ENCODE measurements at places on chromosomes 2 and 18. TPM values are rescaled to one million over a fixed set of nuclear protein-coding genes. Genes with fewer than 3 reads are reported as not detected.
A peak's percentile ranks its signal among the peaks of the same experiment; 100 is the strongest.

Gene KIAA2012
- polyA plus RNA-seq = not detected

Gene HOXD12
- polyA plus RNA-seq = not detected

Gene LONRF2
- polyA plus RNA-seq = 0.24 TPM

Gene CFAP210
- polyA plus RNA-seq = 0.03 TPM

Gene GAREM2
- polyA plus RNA-seq = 19.9 TPM

Gene DNAJC5G
- polyA plus RNA-seq = 0.83 TPM

DNA sequence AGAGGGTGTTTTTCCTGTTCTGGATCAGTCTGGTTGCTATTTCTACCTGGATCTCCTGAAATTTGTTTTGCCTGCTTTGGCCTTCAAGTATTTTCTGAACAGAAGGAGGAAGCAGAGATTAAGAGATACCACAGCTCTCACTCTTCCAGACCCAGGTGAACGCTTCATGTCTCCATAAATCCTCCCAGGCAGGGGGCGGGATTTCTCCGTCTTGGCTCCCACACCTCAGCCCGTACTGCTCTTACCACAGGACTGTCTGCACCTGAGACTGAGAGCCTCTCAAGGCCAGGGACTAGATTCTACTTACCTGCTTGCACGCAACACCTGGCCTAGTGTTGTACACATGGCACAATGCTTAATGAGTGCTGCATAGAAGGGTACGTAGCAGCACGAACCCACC lies 59.9 kb upstream of the LRPPRC start:
- H3K4me1 ChIP-seq = peaks cover 14% of the 10 kb centered on the region
- DNase-seq = no peak
- H3K36me3 ChIP-seq = no peaks in the 10 kb centered on the region
- no peaks in the 10 kb centered on the region for H3K27me3 ChIP-seq
- no peak overlapping the region for H3K27ac ChIP-seq
- H3K4me3 ChIP-seq = no peak overlapping the region

DNA sequence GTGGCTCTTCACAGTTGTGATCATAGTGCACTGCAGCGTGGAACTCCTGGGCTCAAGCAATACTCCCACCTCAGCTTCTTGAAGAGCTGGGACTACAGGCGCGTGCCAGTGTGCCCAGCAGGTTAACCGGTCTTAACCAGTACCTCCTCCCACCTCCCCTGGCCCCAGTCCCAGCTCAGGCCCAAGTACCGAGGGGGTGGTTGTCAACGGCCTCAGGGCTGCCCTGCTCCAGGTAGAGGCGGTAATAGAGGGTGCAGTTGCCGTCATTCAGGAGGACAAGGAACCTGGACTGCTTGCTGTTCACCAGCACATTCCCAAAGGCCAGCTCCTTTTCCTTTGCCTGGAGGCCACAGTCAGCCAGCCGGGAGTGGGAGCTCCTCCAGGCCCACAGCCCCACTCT lies 19.7 kb downstream of the CFAP65 start:
- H3K4me3 ChIP-seq = no peak overlapping the region
- no peak overlapping the region for H3K27ac ChIP-seq
- no peaks in the 10 kb centered on the region for H3K36me3 ChIP-seq
- no peaks in the 10 kb centered on the region for H3K4me1 ChIP-seq

Gene REG3A
- not detected for polyA plus RNA-seq

Gene MAPK4
- 3.3 TPM for polyA plus RNA-seq

- no peaks in the 10 kb centered on the region for H3K36me3 ChIP-seq
- no peak for DNase-seq
- no peak overlapping the region for H3K4me3 ChIP-seq
Observed at GRCh38 chr2:116692988-116693387, 1121.5 kb upstream of the DDX18 start.

- H3K27me3 ChIP-seq = no peaks in the 10 kb centered on the region
- no peak overlapping the region for H3K4me3 ChIP-seq
- H3K27ac ChIP-seq = no peak overlapping the region
- no peaks in the 10 kb centered on the region for H3K4me1 ChIP-seq
- no peaks in the 10 kb centered on the region for H3K36me3 ChIP-seq
- no peak for DNase-seq
Observed at GRCh38 chr2:157741819-157742484, 113.3 kb upstream of the ACVR1C start.

GRCh38 chr18:62877411-62878221 lies 162.3 kb downstream of the PHLPP1 start:
- H3K27ac ChIP-seq = no peak overlapping the region
- H3K27me3 ChIP-seq = no peaks in the 10 kb centered on the region
- H3K36me3 ChIP-seq = no peaks in the 10 kb centered on the region
- no peak for DNase-seq
- H3K4me3 ChIP-seq = no peak overlapping the region

Gene CHRND
- 0.11 TPM for polyA plus RNA-seq

Gene SLC9A2
- 0.03 TPM for polyA plus RNA-seq

Gene ALK
- 0.08 TPM for polyA plus RNA-seq

DNA sequence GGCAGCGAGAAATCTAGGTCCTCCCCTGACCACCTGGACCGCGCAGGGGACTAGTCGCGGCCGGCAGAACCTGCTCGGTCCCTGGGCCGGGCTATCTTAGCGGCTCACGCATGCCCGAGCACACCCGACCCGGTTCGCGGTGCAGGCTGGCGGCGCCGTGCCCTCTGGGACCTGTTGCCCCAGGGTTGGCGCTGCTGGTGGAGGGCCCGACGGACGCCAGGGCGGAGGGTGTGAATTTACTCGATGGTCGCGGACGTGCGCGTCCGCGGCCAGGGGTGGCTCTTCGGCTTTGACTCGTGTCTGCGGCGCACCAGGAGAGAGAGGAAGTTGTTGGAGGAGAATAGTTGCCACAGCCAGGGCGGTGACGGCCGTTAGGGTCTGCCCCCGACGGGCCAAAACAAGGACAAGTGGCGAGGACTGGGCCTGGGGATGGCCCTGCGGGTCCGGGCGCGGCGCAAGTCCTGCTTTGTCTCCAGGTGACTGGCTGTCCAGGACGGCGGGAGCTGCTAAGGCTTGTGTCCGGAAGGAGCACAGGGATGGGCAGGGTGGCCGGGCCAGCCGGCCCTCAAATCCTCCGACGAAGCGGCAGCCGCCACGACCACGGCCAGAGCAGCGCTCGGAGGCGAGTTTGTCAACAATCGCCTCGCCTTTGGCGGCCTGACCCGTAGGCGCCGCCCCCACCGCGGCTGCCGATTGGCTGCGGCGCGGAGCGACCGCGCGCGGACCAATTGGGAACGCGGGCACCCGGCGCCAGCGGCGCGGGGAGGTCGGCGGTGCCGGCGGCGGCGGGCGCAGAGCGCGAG lies 1.3 kb downstream of the BCL2L11 start:
- no peak overlapping the region for H3K27ac ChIP-seq
- DNase-seq = peak; percentile 90
- H3K4me3 ChIP-seq = peak overlapping the region; percentile 77
- H3K27me3 ChIP-seq = peaks cover 42% of the 10 kb centered on the region
- peaks cover 6% of the 10 kb centered on the region for H3K36me3 ChIP-seq

- H3K36me3 ChIP-seq = no peaks in the 10 kb centered on the region
- peaks cover 3% of the 10 kb centered on the region for H3K4me1 ChIP-seq
- DNase-seq = no peak
- H3K4me3 ChIP-seq = peak within 1 kb of the TSS; percentile 94
- H3K27ac ChIP-seq = peak within 1 kb of the TSS; percentile 100
- no peaks in the 10 kb centered on the region for H3K27me3 ChIP-seq
Observed at GRCh38 chr2:239400596-239401066, at the start of gene HDAC4. Gene HDAC4, minus strand, starts transcription at chr2:239401020. Its CDS starts 48,321 bp downstream, at chr2:239352699.

DNA sequence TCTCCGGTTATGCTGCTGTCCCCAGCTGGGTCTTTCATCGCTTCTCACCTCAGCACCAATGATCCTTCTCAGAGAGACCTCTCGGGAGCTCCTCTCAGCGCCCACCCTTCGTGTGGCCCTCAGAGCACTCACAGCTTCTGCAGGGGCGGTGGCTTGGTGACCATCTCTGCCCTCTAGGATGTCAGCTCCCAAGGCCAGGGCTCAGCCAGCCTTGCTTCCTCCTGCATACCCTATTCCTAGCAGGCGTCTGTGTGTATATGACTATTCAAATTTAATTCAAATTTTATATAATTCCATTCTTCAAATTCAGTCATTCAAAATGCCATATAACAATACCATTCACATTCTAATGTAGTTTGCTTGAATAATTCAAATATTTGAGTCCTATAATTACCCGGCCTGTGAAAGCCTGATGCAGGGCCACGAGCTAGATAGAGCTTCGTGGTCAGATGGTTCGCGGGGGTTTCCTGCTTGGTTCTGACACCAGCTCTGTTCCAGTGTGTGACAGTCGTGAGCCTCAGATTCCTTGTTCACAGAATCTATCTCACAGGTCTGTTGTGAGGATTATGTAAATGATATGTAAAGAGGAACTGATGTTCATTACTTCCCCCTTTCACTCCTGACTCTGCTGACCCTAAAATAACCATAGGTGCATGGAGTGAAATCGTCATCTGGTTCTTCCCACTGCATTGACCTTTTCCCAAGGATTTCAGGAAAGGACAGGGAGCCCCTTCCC lies 94.0 kb upstream of the CNGA3 start:
- no peak overlapping the region for H3K4me3 ChIP-seq
- H3K27me3 ChIP-seq = no peaks in the 10 kb centered on the region
- H3K27ac ChIP-seq = no peak overlapping the region
- DNase-seq = no peak

Gene ABCG5
- not detected for polyA plus RNA-seq

DNA sequence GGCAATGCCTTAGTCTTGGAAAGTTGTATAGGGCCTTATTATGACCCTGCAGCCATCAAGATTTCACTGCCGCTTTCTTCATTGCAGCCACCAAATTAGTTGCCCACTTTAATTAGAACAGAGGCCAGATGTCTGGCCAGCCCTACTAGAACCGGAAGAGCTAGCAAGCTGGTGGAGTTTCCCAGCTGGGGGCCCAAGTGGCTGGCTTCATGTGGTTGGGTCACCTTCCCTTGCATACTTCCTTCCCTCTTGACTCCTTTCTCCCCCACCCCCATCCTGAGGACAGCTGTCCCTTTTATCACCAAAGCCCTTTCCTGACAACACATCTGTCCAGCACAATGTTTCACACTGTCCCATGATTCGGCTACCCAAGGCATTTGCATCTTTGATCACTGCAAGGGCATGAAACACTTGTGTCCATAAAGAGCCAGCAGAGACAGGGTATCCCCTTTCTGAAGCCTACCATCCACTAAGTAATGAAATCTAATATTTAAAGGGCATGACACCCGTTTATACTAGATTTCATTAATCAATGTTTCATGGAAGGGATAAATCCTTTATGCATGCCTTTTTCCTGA lies 187.2 kb downstream of the BCL11A start:
- H3K4me1 ChIP-seq = peaks cover 2% of the 10 kb centered on the region
- no peaks in the 10 kb centered on the region for H3K36me3 ChIP-seq
- H3K27ac ChIP-seq = no peak overlapping the region
- no peaks in the 10 kb centered on the region for H3K27me3 ChIP-seq

DNA sequence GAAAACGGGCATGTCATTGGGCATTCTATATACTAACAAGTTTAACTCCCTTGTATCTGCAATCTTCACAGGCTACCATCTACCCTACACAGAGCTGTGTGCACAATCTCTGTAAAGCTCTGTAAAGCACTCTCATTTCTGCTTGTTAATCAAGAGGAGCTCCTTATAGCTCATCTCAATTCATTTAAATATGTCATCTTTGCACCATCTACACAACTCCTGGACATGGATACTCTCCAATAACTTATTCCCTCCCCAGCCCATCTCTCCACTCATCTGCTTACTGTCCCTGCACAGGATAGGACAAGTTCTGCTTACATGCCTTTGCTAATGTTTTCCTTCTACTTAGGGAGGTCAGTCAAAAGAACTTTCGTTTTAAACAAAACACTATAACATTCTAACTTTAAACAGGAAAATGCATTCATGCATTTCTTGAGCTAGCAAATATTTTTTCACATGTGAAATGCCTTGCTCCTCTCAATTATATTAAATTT lies 61.4 kb downstream of the DPP4 start:
- H3K36me3 ChIP-seq = no peaks in the 10 kb centered on the region
- no peak overlapping the region for H3K27ac ChIP-seq
- DNase-seq = no peak
- no peaks in the 10 kb centered on the region for H3K27me3 ChIP-seq

GRCh38 chr2:13201924-13202323 lies 485.2 kb downstream of the TRIB2 start:
- no peaks in the 10 kb centered on the region for H3K27me3 ChIP-seq
- H3K27ac ChIP-seq = no peak overlapping the region
- no peak overlapping the region for H3K4me3 ChIP-seq

DNA sequence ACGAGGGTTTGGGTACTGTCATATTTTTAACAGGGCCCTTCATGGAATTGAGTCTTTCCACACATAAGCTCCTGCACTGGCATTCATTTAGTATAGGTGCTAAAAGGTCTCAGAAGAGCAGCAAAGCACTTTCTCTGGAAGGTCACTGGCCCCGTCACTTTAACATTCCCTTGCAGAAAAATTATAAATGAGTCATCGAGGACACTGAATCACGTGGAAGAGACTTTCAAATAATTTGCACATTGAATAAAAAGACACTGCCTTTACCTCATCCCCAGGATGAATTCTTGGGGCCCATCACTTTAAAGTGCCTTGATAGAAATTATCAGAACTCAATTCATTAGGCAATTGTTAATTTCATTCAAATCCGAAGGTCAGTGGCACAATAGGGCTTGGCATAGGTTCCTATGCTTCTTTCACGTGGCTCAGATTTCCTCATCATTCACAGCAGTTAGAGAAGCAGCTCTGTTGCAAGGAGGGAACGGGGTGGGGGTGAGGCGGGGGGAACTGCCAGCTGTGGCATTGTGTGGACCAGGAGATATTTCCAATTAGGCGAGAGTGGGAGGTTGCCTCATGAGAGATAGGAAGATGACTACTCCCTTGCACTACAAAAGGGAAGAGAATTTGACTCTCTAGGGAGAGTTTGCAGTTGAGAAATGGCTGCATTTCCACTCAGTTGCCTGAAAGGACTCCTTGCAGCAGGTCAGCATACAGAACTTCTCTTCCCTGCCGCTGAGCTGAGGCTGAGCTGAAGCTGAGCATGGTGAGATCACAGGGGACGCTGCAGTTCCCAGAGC lies 86.3 kb upstream of the NPAS2 start:
- no peak overlapping the region for H3K4me3 ChIP-seq
- DNase-seq = no peak
- no peaks in the 10 kb centered on the region for H3K27me3 ChIP-seq
- no peaks in the 10 kb centered on the region for H3K36me3 ChIP-seq
- H3K27ac ChIP-seq = no peak overlapping the region

Gene CNGA3
- 0.02 TPM for polyA plus RNA-seq

DNA sequence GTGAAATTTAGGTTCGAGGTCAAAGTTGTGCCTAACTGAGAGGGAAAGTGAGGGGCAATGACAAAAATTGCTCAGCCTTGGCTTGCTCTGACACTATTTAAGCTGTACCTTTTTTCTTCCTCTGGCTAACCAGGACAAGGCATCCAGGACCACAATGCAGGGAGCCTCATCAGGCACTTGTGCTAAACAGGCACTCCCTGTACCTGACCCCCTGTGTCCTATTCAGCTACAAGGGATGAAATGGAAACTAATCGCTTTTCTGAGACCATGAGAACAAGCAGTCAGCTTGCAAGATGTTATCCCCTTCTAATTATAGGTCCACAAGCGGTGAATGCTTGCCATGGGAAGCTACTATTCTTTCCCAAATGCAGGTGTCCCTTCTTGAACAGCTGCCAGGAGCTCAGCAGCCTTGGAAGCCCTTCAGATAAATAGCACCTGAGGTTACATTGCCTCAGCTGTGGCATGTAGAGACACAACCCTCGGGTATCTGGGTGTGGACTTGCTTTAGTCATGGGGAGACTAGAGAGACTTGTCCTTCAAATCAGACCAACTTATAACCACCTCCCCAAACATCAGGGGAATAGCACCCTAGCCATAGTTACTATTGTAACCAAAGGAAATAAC lies 19.1 kb upstream of the ITGA6 start:
- DNase-seq = no peak
- H3K27me3 ChIP-seq = no peaks in the 10 kb centered on the region
- H3K4me1 ChIP-seq = no peaks in the 10 kb centered on the region
- no peaks in the 10 kb centered on the region for H3K36me3 ChIP-seq
- H3K4me3 ChIP-seq = no peak overlapping the region

GRCh38 chr2:186713691-186714090 lies 19.8 kb downstream of the FAM171B start:
- no peak overlapping the region for H3K4me3 ChIP-seq
- no peaks in the 10 kb centered on the region for H3K4me1 ChIP-seq
- H3K36me3 ChIP-seq = no peaks in the 10 kb centered on the region
- H3K27ac ChIP-seq = no peak overlapping the region

All from H1 (cell line).